ENCODE measurements at places on chromosomes 11 and 22.

GRCh38 chr11:15341587-15341986 lies 226.9 kb downstream of the INSC start:
- DNase-seq: no peak

DNA sequence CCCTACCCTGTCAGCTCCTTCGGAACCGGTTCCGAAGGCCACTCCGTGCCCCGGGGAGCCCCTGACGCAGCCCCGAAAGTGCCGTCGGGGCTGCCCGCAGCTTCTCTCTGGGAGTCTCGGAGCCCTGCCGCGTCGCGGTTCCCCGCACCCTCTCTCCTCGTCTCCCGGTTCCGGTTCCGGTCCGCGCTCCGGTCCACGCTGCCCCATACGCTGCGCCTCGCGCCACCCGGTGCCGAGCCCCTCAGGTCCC lies 618 bp downstream of the MTA2 start:
- DNase-seq: no peak

GRCh38 chr22:45645526-45646414 lies 25.9 kb upstream of the ATXN10 start:
- peak; percentile 42 for DNase-seq

DNA sequence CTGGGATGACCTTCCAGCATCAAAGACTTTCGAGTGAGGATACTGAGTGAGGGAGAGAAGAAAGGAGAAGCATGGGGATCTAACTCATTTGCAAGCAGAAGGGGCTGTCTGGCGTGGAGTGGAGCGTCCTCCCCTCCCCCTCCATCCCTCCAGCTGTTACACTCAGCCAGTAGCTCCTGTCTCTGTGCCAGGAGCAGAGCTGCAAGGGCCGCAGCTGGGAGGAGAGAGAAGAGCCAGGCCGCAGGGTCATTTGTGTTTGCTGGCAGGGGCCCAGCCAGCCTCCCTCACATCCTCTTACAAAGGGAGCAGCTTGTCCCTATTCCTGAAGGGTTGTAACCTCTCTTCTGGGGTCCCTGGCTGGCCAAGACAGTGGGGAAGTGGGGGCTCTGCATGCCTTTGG lies 57.9 kb downstream of the NECTIN1 start:
- no peak for DNase-seq

DNA sequence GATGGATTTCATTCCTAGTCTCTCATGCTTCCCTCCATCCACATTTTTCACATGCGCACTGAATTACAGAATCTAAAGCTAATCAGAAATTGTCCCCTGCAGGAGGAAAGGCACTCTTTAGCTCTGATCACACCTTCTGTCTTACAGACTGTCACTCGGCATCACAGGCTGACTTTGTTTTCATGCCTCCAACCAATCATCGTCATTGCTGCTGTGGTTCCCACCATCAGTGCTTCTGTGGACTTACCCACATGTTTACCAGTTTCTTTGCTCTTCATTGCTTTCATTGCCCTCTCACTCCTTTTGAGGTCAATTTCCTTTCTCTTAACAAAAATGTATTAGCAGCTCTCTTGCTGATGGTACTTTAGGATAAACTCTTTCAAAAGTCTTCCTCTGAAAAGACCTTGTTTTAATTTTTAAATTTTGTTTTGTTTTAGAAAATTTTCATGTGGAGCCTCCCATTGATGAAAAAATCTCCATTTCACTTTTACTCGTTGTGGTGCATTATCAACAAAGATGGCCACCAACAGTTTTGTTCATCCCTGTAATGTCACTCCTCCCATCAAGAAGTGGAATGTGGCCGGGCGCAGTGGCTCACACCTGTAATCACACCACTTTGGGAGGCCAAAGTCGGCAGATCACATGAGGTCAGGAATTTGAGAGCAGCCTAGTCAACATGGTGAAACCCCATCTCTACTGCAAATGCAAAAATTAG lies 20.2 kb upstream of the TREH start:
- peak; percentile 41 for DNase-seq

- DNase-seq: no peak
These were observed 110.4 kb upstream of the TIMP3 start for GRCh38 chr22:32691101-32691500.

GRCh38 chr11:68038718-68039525 lies at the start of gene TCIRG1:
TSS of gene TCIRG1 (plus strand) at chr11:68039025. CDS start at chr11:68041272, 2,247 bp downstream.
- peak; percentile 17 for DNase-seq

DNA sequence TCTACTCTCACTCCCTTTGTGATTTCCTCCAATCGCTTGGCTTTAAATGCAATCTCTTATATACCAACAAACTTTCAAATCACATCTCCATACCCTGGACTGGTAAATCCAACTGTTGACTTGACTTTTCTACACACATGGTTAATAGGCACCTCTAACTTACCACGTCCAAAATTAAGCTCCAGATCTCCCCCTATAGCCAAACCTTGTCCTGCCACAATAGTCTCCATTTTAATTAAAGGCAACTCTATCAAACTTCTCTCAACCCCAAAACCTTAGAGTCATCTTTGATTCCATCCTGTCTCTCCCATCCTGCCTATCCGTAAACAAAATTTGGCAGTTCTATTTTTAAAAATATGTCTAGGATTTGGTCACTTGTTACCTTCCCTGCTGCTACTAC lies 141.8 kb upstream of the DDI1 start:
- no peak for DNase-seq

- DNase-seq: no peak
These were observed 13.9 kb upstream of the TXNRD2 start for GRCh38 chr22:19955241-19956128.

GRCh38 chr22:49979587-49980264 lies 19.2 kb downstream of the PIM3 start:
- no peak for DNase-seq

GRCh38 chr11:112555491-112556364 lies 295.1 kb upstream of the PLET1 start:
- peak; percentile 59 for DNase-seq

GRCh38 chr22:45246060-45246985 lies 5.6 kb upstream of the KIAA0930 start:
- no peak for DNase-seq

- no peak for DNase-seq
These were observed 43.0 kb upstream of the CCDC134 start for GRCh38 chr22:41757502-41757901.

DNA sequence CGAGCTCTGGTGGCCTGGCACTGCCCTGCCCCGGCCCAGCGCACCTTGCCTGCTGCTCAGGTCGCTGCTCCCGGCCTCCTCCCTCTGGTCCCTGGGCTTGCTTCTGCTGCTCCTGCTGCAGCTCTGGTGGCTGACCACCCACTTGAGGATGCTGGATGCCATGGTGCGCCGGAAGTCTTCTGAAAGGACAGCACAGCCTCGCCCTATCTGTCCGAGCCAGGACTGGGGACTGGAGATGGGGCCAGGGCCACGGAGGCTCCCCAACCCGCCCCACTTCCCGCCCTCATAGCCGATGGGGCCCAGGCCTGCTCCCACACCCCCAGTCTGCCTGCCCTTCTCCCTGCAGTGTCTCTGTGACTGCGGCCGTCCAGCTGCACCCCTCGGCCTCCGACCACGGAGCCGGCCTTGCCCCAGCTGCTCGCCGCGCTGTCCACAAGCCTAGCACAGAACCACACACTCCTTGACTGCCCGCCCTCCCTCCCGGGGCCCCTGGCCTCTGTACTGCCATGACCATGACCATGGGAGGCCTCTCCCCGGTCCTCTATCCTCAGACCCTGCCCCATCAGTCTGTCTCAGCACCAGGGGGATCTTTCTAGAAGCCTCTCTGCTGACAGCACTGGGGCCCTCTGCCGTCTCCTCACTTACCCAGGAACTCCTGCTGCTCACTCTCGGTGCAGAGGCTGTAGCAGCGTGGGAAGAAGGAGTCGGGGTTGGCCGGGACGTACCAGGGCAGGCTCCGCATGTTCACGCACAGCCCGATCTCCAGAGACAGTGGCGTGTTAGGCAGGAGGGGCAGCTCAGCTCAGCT lies 12.7 kb downstream of the TTLL8 start:
- DNase-seq: no peak

GRCh38 chr11:3802011-3802790 lies 4.8 kb upstream of the NUP98 start:
- DNase-seq: no peak

- no peak for DNase-seq
These were observed 31.8 kb downstream of the MICAL2 start for GRCh38 chr11:12142176-12142575.
